CD4-positive, alpha-beta T cell treated with Interleukin-17A for 4 hours (primary cell): ENCODE measurements at places on chromosomes 11 and 22.

- DNase-seq = no peak
Observed at GRCh38 chr22:37482244-37482643, 3.9 kb downstream of the MFNG start.

DNA sequence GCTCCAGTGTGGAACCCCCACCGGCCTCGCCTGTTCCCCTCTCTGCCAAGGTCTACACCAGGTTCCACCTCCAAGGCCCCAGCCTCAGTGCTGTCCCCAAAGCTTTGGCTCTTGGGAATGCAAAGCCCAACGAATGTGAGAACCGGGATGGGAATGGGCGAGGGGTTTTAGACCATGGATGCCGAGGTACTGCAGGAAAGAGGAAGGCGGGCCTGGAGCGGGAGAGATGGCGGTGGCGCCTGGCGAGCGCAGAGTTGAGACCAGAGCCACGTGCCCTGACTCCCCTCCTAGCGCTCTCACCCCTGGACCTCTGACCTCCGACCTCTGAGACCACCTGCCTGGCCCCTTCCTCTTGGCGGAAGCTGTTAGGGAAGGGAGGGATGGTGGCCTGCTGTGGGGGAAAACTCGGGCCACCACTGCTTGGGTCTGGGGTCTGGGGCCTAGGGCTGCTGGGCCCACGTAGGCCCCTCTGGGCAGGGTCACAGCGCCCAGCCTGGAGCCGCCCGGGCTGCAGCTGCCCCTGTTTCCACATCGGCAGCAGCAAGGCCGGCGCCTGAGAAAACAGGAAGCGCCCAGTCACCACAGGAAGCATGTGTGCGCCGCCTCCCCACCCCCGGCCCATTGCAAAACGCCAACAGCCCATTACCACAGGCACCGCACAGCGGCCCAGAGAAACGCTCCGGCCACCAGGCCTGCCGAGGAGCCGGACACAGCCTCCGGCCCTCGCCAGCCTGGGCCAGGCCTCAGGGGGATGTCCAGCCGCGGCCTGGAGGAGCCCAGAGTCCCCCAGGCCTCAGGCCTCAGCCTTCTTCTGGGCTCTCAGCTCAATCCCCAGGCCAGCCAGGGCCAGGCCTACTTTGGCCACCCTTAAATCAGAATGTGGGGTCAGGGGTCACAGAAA is 13.8 kb upstream of the SLC39A13 start:
- DNase-seq = peak; percentile 83

- peak; percentile 59 for DNase-seq
Observed at GRCh38 chr11:119065369-119065768, 2.2 kb upstream of the VPS11 start.

DNA sequence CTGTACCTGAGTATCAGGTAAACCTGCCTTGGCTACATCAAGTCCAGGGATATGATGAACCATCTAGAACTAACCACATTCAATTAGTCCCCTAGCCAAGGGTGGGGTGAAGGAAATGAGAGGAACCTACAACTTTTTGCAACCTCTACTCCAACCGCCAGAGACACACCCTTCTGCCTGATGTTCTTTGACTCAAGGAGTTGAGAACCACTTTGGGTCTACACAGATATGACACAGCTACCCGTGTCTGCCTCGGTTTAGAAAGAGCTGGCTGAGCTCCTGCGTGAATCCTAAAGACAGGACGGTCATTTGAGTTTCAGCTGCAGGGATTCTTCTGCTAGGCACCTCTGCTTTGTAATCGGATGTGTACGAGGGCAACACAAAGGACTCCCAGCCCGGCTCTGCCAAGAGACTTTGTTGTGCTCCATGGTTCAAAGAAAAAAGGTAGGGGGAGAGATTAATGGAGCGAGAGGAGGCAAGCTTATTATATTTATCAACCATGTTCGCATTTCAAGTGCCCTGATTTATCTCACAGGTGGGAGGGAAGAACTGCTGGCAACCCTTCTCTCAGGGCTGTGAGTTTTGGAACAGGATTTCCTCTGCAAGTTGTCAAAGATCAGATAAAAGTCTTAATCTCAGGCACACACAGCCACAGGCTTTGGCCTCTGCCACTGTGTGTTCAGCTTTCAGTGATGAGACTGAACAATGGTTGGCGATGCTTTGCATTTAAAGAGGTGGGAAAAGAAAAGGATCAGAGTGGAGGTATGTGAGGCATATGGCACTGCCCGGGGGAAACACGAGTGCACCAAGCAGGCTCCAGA is 35.1 kb downstream of the FLI1 start:
- DNase-seq = peak; percentile 59

DNA sequence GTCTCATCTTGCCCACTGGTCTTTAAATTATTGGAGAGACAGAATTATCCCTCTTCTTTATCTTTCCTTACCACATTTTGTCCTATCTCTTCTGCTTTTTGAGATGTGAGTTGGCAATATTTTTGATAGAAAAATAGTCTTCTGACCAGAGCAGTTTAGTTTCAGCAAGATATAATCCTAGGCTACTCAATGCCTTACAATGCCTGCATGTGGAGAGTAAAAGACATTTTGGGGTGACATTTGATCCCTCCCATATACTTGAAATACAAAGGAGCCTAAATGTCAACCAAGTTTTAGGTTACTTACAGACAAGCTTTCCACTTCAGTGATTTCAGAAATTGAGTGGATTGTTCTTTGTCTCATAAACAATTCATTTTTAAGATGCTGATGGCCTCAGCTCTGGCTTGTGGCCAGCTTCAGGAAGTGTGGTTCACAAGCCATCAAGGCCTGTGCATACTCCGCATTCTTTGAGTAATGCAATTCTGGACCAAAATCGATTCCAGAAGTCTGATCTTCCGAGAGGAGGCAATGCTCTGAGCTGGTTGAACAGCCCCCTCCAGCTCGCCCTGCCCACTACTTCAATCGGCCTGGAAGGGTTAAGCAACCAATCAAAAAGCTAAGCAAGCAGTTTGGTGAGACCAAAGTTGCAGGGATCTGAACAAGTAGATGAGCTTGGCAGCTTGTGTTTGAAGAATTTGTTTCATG is 274.4 kb downstream of the BLID start:
- no peak for DNase-seq

DNA sequence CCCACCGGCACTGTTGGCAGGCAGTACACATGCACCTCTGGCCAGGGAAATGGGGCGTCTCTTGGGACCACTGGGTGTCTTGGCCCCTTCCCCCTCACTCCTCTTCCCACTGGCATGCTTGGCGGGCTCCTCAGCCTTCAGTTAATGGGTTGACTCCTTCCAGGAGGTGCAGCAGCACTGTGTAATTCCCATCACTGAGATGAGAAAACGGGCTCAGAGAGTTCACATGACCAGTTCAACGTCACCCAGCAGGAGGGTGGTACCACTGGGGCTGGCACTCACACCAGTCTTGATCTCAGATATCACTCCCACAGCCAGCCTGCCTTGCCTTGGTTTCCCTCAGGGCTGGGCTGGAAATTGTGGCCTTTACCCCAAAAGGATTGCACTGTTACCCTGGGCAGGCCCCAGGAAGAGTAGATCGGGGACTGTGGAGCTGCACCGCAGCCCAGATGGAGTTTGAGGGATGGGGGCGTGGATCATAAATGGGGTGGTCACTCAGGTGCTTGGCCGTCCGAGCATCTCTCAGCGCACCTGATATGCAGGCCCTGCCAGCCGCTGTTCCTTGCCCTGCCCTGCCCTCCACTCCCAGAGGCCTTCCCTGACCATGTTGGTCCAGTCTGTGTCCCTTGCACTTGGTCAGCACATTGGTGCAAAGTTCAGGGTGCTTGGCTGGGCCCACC is 16.9 kb downstream of the CAPN5 start:
- peak; percentile 1 for DNase-seq

GRCh38 chr22:48482771-48483170 is 1344.9 kb downstream of the BRD1 start:
- DNase-seq = no peak

DNA sequence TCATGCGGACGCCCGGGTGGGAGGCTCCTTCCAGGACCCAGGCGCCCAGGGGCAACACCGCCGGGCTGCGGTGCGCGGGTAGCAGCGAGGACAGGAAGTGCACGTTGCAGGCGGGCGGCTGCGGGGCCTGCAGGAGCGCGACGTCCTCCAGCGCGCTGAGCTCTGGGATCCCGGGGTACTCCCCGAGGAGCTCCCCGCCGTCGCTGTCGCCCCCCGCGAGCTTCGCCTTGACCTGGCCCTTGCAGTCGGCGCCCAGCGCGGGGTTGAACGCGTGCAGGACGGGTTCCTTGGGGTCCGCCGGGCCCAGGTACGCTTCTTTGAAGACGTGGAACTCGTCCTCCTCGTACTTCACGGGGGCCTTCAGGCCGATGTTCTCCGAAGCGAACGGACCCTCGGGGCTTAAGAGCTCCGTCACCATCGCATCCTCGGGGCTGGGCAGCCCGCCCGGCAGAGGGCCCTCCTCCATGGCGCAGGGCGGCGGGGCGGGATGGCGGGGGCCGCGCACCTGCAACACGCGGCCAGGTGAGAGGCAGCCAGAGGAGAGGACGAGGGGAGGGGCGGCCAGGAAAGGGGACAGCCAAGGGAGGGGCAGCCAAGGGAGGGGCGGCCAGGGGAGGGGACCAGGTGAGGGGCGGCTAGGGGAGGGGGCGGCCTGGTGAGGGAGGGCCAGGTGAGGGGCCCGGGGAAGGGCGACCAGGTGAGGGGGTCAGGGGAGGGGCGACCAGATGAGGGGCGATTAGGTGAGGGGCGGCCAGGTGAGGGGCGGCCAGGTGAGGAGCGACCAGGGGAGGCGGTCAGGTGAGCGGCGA is 921 bp downstream of the TESMIN start:
- DNase-seq = peak; percentile 40

DNA sequence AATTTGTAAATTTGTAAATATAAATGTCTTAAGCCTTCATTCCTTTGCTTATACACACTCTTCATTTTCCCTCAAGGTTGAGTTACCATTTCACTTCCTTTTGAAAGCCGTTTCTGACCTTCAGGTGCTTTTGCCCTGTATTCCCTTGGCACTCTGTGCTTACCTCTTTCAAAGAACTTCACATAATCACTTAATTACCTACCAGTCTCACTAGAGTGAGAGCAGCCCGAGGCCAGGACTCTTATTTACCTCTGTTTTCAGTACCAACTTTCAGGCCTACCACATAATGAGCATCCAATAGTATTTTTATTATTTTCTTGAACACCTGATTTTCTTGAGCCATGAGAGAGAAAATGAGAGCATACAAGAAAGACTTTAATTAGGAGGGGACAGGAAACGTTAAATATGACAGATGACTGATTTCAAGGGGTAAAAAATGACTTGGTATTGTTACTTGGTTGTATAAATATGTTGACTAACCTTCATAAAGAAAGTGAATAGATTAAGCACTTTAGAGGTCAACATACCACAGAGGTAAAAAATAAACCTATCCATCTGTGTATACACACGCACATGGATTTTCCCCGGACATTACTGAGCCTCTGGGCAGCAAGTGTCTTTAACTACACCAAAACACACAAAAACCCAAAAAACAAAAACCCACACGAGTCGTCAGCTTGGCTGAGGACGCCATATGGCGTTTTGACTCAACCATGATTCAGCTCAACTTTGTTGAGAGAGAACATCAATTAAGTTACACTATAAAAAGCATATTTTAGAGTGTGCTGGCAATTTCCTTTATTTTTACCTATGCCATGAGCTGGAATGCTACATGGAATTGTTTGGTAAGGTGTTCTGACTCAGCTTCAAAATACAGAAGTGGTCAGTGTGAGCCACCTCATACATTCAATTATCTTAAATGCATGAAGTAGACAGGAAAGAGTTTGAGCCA is 7.6 kb downstream of the ATXN10 start:
- DNase-seq = no peak

GRCh38 chr11:46249103-46249937 is 28.1 kb upstream of the CREB3L1 start:
- no peak for DNase-seq

DNA sequence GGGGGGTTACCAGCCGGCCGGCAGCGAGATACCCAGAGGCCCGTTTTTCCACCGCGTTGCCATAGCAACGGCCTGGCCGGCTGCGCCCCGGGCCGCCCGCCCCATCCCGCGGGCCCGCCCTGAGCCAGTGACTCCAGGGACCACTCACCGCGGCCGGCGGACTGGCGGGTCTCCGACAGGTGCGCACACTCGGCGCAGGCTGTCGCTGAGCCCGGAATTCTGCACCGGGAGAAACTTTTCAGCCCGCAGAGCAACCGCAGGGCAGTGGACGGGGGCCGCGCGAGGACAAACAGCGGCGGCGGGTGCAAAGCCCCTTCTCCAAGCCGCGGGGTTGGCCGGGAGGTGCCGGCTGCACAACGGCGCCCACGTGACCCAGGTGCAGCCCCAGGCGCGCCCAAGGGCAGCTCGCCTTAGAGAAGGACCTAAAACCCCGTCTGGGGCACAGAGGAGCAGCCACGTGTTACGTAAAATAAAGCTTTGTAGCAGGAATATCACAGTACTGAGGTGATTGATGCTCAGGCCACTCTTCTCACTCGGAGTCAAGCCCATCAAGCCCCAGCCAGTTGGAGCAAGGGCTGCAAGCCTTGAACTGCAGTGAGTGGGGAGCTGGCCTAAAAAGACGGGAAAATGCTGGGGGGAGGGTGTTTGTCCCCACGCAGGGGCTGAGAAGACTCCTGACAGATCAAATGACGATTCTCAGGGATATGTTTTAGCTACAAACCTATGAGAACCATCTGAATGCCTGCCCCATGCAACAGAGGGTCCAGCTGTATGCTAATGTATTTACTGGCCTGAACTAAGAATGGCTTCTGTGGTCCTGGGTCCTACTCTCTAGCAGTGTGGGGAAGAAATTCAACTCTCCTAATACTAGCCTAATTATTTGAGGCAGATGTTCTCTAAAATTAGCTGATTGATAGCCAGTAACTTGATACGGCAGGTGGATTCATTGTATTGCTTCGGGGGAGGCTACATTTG is at the start of gene STK33:
TSS of gene STK33 (minus strand) at position 294 of the 975 bp plus-strand sequence. CDS start 119,323 bp downstream, outside the sequence.
- DNase-seq = no peak

- DNase-seq = no peak
Observed at GRCh38 chr11:122081073-122081472, 34.9 kb downstream of the BLID start.

DNA sequence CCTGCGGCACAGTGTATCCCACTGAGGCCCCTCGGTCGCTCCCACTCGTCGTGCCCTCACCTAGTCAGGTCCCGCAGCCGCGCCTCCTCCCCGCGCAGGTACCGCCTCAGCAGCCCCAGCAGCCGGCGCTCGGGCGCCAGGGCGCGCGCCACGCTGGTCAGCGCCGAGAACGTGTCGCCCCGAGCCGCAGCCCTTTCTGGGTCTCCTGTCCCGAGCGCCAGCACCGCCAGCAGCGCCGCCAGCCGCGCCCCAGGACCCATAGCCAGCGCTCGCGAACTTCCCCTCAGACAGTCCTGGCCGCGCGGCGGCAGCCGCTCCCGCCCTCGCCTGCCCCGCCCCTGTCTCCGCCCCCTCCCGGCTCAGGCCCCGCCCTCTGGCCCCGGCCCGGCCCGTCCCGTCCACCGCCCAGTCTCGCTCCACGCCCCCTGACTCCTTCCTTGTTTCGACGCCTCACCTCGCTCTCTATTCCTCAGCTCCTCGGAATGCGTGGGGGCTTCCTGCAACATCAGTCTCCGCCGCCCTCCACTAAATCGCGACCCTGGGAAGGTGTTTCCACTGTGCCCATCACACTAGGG is at the start of gene P4HA3:
TSS of gene P4HA3 (minus strand) at position 289 of the 575 bp plus-strand sequence. CDS start at position 260, 29 bp downstream.
- DNase-seq = peak; percentile 63
